ENCODE measurements at places on chromosomes 6 and 20.
A peak's percentile ranks its signal among the peaks of the same experiment; 100 is the strongest.

DNA sequence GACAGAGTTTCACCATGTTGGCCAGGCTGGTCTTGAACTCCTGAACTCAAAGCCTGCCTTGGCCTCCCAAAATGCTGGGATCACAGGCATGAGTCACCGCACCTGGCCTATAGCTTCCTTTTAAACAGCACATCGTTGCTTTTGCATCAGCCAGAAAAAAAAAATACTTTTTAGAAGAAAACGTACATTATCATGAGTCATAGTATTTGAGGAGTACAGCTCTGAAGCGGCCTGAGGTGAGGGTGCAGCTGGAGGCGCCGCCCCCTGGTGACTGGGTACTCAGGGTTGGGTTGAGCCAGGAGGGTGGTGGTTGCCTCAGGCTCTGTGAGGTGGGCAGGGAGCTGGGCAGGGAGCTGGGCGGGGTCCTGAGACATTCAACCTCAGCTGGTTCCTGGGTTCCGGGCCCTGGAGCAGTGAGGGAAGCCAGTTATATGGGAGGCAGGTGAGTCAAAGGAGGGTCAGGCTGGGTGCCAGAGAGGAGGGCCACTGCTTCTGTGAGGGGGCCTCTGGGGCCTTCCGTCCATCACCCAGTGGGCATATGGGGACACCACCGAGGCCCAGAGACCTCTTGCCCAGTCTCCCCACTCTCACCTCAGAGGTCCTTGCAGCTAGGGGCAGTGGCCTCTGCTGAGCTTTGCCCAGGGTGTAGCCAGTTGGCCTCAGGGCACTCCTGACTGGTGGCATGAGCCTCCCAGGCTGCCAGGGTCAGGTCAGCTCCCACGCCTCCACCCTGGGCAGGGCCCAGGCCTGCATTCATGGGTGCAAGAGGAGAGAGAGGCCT lies 11.7 kb upstream of the ID1 start:
- no peak for DNase-seq

GRCh38 chr20:22232923-22233322 lies 351.4 kb downstream of the FOXA2 start:
- no peak for DNase-seq

GRCh38 chr6:121855521-121855920 lies 420.1 kb downstream of the GJA1 start:
- no peak for DNase-seq

- no peak for DNase-seq
These were observed 1189.4 kb upstream of the EYS start for GRCh38 chr6:66896415-66896814.

DNA sequence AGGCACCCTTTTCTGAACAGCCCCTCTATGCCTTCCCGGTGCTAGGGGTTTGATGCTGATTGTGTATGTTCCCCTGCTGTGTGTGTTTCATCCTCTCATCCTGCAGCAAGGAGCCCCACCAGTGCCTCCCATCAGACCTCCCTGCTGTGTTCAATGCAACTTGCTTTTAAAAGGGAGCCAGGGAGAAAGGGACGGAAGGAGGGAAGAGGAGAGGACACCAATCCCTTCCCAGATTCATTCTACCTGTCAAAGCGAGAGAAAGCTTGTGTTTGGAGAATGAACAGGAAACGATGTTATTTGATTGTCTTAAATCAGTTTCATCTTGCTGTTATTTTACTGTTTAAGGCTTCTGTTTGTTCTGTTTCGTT lies 259.2 kb downstream of the ADGB start:
- DNase-seq = no peak

DNA sequence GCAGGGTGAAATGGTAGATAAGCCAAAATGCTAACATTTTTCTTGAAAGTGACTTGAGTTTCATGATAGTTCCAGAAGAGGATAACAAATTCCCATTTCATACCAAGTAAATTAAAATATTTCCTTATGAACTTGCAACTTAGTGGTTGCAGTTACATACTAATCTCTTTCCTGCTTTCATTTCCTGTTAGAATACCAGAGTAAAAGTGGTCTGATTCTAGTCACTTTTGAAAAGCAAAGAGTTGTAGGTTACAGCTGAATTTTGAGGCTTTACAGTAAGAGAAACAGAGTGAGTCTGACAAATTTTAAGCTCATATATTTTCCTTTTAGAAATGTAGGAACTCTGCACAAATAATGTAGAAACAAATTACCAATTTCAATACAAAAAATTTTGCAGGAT lies 117.4 kb downstream of the ZFAND3 start:
- DNase-seq = peak; percentile 55

DNA sequence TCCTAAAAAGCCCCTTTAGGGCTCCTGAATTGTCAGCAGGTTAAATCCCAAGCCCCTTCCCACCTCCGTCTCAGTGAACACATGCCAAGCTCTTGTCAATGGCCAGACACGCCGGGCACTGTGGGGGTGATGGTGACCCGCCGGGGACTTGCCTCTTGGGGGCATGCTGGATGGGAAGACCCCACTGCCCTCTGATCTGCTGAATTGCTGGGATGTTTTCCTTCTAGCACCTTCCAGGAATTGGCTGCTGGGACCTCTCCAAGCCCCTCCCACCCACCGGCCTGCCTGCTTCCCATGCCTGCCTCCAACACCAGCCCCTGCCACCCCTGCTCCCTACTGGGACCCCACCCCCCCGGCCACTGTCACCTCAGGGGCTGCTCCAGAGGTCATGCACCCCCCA lies 345.9 kb downstream of the CDH4 start:
- DNase-seq = no peak

DNA sequence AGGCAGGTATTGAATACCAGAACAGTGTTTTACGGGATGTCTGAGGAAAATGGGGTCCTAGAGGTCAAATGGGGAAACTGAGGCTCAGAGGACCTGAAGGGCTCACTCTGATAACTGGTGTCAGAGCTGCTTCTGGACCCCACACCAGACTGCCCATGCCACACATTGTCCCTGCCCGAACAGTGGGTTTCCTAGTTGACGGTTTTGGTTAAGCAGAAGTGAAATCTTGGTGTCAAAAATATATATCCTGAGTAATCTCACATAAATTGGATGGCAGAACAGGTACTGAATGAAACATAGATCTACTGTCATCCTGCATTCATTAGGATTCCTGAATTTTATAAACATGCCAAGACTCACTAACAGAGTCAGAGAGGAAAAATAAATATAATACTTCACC lies 16.3 kb downstream of the NOX3 start:
- DNase-seq = no peak

- DNase-seq = no peak
These were observed 3.8 kb downstream of the EFHC1 start for GRCh38 chr6:52423971-52424381.

GRCh38 chr6:37745748-37746147 lies 48.1 kb upstream of the MDGA1 start:
- DNase-seq = no peak

GRCh38 chr6:158053377-158054313 lies 72.0 kb downstream of the SYNJ2 start:
- no peak for DNase-seq

DNA sequence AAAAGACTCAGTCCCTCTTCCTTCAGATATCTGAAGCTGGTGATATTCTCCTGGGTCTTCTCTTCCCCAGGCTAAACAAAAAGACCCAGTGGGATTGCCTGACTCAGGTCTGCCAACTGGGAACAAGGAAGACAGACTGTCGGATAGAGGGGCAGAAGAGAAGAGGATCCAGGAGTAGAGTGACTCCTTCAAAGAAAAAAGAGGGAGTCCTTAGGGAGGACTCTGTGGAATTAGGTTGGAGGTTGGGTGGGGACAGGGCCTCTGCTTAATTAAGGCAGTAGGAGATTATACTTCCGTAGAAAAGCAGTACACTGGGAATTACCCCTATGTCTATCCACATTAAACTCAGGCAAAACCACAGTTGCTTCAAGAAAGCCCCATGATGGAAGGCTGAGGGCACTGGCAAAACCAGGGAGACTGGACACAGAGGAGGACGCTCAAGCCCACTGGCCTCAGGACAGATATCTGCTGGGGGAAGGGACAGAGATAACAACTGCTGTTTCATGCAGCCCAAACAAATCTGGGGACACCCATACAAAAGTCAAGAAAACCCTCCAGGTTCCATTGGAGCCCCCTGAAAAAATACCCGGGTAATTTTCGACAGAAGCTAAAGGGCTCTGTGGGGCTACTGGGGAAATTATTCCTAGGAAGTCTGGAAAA lies 5.7 kb downstream of the BCL2L1 start:
- no peak for DNase-seq

DNA sequence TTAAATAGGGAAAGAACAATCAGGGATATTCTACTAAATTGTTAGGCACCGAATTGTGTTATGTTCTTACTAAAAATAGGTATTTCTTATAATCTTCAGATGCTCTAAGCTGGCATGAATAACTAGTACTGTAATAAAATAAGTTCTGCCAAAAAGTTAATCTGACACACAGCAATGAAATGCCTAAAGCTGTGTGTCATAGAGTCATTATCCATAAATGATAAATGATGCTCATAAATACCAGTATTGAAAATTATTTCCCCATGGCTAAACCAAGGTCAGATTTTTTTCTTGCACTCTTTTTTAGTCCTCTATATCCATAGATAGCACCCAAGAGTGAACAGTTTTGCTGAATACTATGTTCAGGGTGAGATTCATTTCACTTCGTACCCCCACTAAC lies 11.7 kb upstream of the PRIM2 start:
- no peak for DNase-seq

- no peak for DNase-seq
These were observed 1.9 kb upstream of the AP5S1 start for GRCh38 chr20:3818155-3819151.

DNA sequence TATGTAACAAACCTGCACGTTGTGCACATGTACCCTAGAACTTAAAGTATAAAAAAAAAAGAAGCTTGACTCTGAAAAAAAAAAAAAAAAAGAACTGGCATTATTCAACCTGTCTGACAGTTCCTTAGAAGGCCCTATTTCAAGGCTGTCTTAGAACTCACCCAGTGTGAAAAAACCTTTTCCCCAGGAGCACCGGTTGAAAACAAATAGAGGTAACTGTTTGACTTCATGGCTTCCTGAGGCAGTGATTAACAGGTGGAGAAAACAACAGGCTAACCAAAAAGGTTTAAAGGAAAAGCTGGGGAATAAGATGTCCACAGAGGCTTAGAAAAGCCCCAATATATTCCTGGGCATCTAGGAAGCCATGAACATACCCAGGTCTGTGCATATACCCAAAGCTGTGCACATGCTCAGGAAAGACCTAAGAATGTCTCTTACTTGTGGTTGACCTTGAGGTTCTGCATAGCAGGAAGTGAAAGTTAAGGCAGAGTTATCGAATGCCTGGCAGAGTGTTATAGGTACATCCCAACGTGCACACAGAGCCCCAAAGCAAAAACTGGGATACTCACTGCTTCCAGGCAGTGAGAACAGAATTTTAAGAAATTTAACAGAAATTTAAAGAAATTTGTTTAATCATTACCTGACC lies 7.0 kb downstream of the UQCC1 start:
- DNase-seq = no peak

GRCh38 chr6:87118054-87118453 lies 23.1 kb upstream of the CGA start:
- DNase-seq = no peak

DNA sequence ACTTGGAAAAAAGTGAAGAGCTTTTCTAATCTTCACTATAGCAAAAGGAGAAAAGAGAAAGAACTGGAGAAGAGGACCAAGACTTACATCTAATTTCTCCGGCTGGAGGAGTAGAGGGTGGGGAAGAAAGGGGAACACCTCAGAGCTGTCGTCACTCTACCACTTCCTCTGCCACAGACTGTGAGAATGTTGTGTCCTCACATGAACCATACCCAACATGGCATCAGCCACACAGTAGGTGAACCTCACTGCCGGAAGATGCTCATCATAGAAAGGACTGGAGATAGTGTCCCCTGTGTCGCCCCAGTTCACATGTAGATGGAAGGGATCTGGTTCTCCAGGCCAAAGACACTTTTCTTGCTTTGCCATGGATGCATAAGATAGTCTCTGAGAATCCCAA lies 604.4 kb upstream of the NOX3 start:
- no peak for DNase-seq

DNA sequence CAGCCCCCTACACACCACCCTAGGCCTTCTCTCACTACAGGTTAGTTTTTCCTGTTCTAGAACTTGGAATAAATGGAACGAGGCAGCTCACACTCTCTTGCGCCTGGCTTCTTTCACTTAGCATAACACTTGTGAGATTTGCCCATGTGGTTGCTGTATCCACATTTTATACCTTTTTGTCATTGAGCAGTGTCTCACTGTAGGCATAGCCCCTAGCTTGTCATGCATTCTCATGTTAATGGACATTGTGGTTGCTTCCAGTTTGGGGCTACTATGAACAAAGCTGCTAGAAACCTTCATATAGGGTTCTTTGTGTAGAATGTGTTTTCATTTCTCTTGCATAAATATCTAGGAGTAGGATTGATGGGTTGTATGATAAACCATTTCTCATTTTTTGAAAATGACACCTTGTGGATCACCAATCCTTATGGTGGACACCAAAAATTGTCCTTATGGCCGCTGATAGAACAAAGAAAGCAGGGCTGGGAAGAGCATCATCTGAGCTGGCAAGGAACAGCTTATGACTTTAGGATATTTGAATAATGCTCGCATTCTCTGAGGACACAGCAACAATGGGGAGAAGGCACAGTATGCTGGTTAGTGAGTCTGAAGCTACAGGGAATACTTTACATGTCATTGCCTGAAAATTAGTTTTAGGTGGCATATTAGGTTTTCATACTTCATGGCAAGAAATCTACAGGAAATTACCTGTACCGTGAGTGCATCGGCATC lies 9.8 kb upstream of the SLC22A23 start:
- DNase-seq = no peak

DNA sequence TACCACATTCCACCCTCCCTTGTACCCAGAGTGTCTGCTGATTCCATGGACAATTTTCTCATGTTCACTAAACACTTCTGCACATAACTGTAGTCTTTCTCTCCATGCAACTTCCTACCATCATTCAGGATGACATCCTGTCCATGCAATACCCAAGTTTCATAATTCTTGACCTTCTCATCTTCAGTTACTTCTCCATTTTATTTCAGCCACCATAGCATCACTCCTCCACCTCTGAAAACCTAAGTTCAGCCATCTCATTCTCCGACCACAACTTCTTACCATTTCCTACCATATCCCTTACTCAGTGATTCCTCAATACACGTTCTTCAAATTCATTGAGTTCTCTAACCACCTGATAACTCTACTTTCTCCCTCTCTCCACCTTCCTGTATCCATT lies 216.5 kb upstream of the TENT5A start:
- no peak for DNase-seq

DNA sequence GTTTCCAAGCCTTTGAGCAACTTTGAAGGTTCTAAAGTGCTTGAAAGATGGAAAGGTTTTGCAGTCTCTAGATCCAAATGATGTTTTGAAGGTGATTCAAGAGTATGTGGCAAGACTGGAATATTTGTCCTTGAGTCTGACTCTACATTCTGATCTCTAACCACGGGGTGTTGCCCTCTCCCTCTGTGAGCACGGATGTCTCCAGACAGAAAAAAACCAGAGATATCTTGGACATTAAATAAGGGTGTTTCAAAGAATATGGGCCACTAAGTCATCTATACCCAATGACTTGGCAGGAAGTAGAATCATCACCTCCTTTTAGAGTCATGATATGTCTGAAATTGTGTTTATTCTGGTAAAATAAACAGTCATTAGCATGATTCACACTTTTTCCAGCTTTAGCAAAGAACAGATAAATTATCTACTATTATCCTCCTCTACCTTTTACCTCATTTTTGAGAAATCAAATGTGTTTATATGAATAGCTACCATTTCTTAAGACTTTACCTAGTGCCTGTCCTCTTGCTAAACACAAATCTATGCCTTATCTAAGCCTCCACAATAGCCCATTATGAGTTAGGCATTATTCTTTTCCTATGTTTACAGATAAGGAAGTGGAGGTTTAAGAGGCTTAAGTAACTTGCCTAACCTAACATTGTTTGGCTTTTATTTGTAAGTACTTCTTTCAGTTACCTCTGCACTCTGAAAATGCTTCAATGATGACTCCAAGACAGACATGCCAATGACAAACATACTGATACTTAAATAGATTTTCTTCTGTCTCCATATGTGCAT lies 384.4 kb downstream of the BMP2 start:
- no peak for DNase-seq
